ENCODE measurements at places on chromosomes 6 and 20.
A peak's percentile ranks its signal among the peaks of the same experiment; 100 is the strongest.

DNA sequence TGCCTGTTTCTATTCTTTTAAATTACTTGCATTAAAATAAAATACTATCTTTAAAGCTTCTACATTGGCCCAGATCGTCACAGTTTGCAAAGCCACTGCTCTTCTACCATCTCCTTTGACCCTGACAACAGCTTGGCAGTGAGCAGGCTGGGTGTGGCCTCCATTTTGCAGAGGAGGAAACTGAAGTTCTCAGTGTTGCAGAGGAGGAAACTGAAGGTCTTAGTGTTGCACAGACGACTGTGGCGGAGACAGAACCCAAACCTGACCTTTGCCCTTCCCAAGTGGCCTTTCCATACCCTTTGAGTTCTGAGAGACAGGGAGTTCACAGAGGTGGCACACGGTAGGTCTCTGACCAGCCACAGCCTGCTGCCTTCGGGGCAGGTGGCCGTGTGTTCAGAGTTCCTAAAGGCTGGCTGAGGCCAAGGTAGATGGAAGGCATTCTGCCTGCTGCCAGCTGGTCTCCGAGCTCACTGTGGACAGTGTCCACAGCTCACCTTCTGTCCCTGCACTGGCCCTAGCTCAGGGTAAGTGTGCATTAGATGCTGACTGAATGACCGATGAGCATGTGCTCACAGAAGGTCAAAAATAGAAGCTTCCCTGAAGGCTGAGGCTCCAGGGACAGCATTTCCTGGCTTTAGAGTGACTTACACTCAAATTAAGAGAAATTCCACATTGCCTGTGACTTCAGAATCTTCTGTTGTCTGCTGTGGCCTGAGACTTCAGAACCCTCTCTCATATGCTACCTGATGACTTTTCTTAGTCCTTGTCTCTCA is 113.5 kb upstream of the SLC24A3 start:
- no peak for DNase-seq

- DNase-seq = no peak
These were observed 7.1 kb downstream of the XKR7 start for GRCh38 chr20:31974951-31975487.

DNA sequence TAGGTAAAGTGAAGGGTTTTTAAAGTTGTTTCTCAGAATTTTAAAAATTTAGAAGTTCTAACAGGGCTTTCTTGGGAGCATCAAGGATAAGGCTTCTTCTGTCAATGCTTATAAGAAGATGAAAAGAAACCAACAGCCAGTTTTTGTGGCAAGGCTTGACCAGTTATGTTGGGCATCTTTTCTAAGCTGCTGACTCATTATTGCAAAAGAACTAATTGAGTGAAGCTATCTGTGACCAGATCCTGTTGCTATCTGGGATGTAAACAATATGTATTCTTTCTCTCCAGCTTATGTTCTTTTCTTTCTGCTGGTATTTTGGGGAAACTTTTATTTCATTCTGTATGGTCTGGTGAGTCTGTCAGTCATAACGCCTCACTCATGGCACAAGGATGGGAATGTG is 643.8 kb downstream of the HDGFL1 start:
- DNase-seq = no peak

- DNase-seq = no peak
These were observed 18.2 kb upstream of the OCSTAMP start for GRCh38 chr20:46568570-46569129.

DNA sequence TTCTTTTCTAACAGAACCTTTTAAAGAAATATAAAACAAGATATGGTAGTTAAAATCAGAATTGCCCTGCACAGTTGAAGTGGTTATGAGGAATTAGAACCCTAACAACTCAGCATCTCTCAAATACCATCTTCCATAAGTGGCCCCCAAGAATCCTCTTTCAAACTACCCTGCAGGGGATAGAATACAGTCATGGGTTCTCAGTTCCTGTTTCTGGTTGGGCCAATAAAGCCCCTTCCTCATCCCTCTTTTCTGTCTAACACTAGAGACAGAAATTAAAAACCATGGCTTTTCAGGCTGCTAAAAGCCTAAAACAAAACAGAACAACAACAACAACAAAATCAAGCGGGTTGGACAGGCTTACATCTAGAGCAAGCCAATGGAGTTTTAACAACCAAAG is 6.7 kb upstream of the LCA5 start:
- DNase-seq = no peak

GRCh38 chr6:67689329-67689728 is 945.8 kb upstream of the ADGRB3 start:
- DNase-seq = no peak

GRCh38 chr6:167079853-167080297 is 43.0 kb upstream of the CCR6 start:
- no peak for DNase-seq

GRCh38 chr6:42564506-42564825 is 637 bp downstream of the UBR2 start:
- DNase-seq = no peak

DNA sequence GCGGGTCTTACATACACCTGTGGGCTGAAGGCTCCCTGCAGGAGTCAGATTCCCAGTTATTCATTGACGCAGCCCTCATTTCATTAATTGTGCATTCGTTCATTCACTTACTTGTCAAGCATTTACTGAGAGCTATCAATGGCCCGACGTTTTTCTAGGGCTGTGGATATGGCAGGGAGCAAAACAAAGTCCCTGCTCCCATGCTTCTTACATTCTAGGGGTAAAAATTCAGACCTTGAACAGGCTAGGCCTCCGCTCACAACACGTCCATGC is 369 bp upstream of the NSFL1C start:
- DNase-seq = no peak

DNA sequence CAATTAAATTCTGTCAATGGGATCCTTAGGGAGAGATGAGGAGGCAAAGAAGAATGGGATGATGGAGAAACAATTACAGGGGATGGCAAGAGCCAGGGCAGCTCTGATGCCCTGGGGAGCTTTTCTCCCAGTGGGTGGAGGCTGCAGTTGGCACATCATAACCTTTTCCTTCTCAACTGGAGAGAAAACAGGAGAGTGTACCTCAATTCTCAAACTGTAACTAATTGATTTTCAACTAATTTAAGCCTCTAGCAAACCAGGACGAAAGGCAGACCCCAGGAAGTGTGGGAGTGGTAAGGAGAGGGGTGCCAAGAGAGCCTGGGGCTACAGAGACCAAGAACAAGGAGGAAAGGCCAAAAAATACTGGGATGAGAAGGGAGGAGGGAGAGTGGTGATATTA is 5.7 kb downstream of the BMP5 start:
- no peak for DNase-seq

GRCh38 chr6:1775441-1775840 is 165.7 kb downstream of the FOXC1 start:
- DNase-seq = no peak

GRCh38 chr20:56769921-56770600 is 141.0 kb downstream of the TFAP2C start:
- no peak for DNase-seq

DNA sequence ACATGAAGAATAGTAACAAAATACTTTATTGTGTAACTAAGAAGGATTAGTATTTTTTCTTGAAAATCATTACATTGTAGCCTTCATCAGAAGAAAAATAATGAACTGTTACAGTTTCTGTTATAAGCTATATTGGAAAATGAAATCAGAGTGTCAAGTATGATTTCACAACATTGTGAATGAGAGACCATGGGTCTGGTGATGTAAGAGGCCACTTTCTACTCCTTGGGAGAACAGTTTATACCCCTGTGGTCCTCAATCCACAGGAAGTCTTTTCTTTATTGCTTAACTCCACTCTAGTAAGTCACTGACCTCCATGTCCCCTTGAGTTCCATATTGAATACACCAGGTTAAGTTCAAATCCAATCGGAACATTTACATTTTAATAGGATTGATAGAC is 218.7 kb upstream of the FERMT1 start:
- DNase-seq = no peak

- no peak for DNase-seq
These were observed 52.2 kb downstream of the FKBP1C start for GRCh38 chr6:63263444-63263843.

GRCh38 chr6:26363882-26364701 is 906 bp upstream of the BTN3A2 start:
- no peak for DNase-seq

DNA sequence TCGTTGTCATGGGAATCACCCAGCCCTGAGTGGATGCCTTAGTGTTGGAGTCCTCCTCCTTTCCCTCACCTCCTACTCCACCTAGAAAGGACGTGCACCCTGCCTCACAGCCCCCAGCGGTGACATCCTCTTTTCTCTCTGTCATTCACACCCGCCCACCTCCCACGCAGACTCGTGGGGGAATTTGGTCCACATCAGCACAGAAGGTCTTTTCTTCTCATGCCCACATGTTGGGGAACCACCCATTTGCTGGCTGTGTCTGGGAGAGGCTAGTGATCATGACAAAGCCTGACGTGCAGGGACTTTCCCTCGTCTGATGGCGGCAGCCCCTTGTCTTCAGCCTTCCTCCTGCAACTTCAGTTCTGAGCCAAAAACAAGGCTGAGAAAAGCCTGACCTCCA is 96.0 kb upstream of the CNKSR3 start:
- DNase-seq = no peak

DNA sequence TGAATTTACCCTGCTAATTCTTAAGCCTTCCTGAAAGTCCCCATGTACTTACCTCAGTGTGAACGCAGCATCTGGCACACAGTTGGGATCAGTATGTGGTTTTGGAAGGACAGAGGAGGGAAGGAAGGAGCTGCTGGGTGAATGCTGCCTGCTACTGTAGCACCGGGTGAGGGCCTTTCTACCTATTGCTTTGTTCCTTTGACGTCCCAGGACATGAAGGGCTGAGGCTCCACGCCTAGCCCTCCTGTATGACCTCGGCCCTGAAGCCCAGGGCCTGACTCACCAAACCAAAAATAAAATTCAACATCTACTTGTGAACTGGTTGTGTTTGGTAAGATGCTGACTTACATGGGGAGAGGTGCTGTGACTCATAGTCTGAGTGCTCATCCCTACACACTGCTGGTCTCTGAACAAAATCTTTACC is 51.1 kb downstream of the ARID1B start:
- DNase-seq = no peak

DNA sequence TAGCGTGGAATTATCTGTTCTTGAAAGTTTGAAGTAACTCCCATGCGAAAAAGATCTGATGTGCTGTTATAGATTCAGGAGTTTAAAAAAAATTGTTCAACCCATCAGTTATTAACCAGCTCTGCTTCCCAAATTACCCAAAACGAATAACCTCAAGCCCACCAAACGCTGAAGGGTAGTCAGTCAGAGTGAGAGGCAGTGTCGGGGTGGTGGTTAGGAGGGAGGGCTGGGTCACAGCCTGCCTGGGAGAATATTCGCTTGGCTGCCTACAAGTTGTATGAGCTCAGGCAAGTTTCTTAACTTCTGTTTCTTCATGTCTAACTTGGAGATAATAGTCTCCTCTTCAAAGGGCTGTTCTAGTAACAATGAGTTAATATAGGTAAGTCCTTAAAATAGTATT is 114.6 kb downstream of the JPH2 start:
- DNase-seq = no peak

DNA sequence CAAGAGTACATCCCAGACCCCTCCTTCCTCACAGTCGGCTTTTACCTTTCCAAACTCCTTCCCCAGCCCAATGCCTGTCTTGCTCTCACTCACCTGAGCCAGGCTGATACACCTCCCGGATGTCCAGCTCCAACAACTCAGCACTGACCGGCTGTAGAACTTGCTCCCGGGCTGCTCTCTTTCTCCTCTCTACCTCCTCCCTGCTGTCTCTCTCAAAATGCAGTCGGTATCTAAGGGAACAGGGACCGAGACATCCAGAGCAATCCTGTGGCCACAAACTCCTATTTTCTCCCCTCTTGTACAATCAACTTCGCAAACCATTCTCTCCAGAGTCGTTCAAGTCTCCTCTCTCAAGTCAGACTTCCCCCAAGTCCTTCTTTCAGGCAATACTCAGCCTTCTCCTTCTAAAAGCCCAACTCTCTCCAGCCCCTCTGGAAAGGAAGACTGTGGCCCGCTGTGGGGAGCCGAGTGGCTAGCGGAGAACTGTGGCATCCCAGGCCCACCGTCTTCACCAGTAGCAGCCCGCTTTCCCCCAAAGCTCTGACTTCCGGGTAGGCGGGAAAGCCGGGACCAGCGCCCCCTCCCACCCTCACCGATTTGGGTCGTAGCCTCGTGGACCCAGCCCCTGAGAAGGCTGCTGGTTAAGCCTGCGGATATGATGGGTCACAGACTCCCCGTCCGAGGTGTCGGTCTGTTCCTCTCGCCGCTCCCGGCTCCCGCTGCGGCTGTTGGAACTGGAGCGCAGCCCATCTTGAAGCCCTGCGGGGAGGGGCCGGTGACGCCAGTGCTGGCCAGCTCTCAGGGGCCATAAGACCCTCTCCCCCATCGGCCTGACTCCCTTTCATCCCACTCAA is 1.1 kb downstream of the GNL1 start:
- no peak for DNase-seq

DNA sequence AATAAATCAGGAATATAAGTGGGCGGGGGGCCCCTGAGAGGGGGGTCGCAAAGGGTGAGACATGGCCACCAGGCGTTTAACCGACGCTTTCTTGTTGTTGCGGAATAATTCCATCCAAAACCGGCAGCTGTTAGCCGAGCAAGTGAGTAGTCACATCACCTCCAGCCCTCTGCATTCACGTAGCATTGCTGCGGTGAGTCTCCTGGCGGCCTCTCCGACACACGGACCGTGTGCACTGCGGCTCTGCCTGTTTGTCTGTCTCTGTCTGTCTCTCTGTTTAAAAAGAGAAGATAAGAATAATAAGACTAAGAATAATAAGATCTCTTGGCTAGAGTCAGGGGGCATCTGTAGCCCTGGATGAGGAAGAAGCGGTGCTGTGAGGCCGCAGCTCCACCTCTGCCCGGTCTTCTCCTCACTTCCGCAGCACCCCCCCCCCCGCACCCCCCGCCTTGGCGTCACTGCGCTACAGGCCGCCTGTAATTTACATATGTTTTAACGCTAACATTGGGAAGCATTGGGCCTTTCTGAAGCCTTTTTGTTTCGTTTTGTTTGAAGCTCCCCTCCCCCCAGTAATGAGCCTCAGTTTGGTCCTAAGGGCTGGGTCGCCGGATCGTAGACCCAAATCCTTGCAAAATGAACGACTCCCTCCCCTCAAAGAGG is 993 bp downstream of the STX16 start:
- DNase-seq = peak; percentile 53
